Fibroblast of skin of left biceps (primary cell): ENCODE measurements at places on chromosomes 4 and X.

DNA sequence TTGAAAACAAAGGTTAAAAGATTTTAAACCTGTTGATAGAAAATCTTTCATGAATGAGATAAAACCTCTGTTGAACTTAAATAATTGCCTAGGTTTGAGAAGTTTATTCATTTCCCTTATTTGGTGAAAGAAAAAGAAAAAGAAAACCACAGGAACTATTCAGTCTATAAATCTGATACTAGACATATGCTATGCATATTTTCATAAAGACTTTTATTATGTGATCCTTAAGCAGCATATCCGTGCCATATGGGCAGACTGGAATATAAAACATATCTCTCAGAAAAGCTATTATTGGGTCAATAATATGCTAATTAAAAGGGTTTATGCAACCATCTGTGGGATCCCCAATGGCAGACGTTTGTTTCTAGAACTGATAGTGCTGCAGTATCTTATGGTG, 178.7 kb downstream of the RASL11B start:
- DNase-seq: peak; percentile 31

DNA sequence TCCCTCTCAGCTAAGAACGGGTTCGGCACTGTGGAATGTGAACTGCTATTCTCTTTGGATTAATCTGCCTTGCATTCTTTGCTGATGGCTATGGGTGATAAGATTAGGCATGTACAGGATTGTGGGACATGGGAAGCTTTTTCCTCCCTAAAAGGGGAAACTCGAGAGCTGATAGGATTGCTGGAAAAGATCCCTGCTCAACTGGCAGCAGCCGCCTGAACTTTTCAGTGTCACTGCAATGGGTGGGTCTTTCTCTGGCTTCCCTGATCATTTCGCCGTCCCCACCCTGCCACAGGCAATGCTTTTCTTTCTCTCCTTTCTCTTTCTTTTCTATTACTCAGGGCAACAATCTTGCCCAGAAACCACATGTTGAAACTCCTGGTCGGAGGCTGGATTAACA, 20.5 kb downstream of the PAGE2 start:
- DNase-seq: no peak

- no peak for DNase-seq
Observed at GRCh38 chr4:152659806-152660205, 20.0 kb downstream of the TMEM154 start.

- no peak for DNase-seq
Observed at GRCh38 chrX:5549512-5549911, 679.2 kb downstream of the NLGN4X start.

DNA sequence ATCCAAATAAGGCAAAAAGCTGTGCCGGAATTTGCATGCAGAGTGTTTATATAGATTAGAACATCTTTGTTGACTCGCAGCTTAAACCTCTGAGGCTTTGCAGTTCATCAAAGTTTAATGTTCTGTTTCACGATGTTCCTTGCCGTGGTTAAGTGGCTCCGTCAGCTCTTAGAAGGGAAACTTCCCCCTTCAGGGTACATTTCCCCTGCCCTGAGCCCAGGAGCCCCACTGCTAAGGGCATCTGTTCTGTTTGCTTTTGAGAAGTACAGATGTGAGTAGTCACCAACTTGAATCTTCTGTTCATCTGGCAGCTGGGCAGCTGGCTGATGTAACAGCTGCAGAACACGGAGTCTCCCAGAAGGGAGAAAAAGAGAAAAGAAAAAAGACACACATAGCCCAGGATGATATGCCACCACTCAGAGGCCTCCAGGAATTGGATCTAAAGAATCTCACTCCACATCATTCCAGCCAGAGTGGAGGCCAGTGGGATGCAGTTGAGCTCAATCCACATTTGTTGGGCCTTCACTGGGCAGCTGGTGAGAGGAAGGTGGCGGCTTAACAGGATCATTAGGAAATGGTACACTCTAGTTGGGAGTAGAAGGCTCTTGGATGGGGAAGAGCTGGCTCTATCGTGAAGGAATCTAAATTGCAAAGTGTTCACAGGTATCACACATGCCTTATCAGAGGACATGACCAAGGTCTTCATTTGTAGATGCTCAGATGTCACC, 178.7 kb upstream of the RBPJ start:
- no peak for DNase-seq
